ENCODE measurements at places on chromosomes 16 and 17.

DNA sequence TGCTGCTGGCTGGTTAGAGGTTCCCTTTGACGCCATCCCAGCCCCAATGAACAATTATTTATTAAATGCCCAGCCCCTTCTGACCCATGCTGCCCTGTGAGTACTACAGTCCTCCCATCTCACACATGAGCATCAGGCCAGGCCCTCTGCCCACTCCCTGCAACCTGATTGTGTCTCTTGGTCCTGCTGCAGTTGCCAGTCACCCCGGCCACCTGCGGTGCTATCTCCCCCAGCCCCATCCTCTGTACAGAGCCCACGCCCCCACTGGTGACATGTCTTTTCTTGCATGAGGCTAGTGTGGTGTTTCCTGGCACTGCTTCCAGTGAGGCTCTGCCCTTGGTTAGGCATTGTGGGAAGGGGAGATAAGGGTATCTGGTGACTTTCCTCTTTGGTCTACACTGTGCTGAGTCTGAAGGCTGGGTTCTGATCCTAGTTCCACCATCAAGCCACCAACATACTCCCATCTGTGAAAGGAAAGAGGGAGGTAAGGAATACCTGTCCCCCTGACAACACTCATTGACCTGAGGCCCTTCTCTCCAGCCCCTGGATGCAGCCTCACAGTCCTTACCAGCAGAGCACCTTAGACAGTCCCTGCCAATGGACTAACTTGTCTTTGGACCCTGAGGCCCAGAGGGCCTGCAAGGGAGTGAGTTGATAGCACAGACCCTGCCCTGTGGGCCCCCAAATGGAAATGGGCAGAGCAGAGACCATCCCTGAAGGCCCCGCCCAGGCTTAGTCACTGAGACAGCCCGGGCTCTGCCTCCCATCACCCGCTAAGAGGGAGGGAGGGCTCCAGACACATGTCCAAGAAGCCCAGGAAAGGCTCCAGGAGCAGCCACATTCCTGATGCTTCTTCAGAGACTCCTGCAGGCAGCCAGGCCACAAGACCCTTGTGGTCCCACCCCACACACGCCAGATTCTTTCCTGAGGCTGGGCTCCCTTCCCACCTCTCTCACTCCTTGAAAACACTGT, 11.3 kb downstream of the CX3CL1 start:
- no peak for DNase-seq

GRCh38 chr17:81518113-81518784, 5.7 kb upstream of the ACTG1 start:
- no peak for DNase-seq

DNA sequence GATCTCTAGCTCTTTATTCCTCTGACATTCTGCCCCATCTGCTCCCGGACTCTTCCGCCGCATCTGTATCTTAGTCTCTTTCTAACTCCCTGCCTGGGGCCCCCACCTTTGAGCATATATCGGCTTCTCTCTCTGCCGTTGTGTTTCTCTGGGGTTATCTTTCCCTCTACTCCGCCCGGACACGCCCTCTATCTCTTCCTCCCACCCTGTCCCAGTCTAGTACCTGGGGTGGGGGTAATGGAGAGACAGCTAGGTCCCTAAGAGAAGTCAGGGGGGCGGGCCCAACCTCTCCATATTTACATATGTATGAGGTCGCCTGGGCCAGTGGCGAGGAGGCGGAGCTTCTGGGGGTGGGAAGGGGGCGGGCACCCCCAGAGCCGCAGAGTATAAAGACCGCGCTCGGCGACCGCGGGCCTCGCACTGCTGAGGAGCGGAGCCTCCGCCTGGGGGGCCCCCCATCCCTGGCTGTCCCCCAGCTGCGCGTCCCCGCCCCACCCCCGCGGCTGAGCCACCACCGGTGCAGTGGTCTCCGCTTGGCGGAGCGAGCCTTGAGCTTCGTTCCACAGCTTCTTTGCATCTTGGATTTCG, at the start of gene ATP1B2:
TSS of gene ATP1B2 (plus strand) at position 418 of the 588 bp plus-strand sequence. CDS start 593 bp downstream, outside the sequence.
- no peak for DNase-seq

DNA sequence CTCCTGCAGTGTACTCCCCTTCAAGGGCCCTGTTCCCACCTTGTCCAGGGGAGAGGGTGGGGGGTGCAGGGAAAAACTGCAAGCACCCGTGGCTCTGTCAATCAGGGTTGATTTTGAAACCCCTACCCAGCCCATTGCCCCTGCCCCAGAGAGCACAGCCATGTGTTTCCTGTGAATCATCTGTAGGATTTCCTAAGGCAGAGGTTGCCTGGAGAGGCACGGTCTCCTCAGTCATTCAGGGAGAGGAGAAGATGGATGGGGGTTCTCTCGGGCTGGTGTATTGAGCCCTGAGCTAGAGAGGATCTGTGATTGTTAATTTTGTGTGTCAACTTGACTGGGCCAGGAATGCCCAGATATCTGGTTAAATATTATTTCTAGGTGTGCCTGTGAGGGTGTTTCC, 3.5 kb upstream of the AGRP start:
- DNase-seq = no peak

- DNase-seq = no peak
Observed at GRCh38 chr17:42536372-42537155, 523 bp downstream of the NAGLU start.
